ENCODE measurements at places on chromosomes 16 and 17. TPM values are rescaled to one million over a fixed set of nuclear protein-coding genes. Genes with fewer than 3 reads are reported as not detected.

The CFAP97D1 gene
- not detected for total RNA-seq

The RHBDL1 gene
- 0.98 TPM for total RNA-seq

The NPB gene
- 0.32 TPM for total RNA-seq

The CPNE7 gene
- 3.8 TPM for total RNA-seq

The RUNDC3A gene
- 0.64 TPM for total RNA-seq

The SPATA22 gene
- total RNA-seq: 0.20 TPM

The ZPBP2 gene
- 0.22 TPM for total RNA-seq

The NTN3 gene
- total RNA-seq: not detected

The CES1 gene
- total RNA-seq: not detected

The TBC1D3H gene
- total RNA-seq: not detected

The MXRA7 gene
- 4.4 TPM for total RNA-seq

The DUSP3 gene
- total RNA-seq: 5.2 TPM

The SMIM5 gene
- total RNA-seq: 0.54 TPM

The RAC3 gene
- total RNA-seq: 5.0 TPM

The TCAP gene
- total RNA-seq: 1.7 TPM

The SLX4 gene
- total RNA-seq: 13.0 TPM

The C17orf50 gene
- not detected for total RNA-seq

The SCNN1B gene
- total RNA-seq: not detected

The HNF1B gene
- total RNA-seq: 1.8 TPM

The HOXB9 gene
- total RNA-seq: 0.15 TPM

The TMEM204 gene
- 49.9 TPM for total RNA-seq

The CA4 gene
- not detected for total RNA-seq

The TNFAIP1 gene
- 26.9 TPM for total RNA-seq

The SLC13A5 gene
- not detected for total RNA-seq

The PRSS27 gene
- 0.88 TPM for total RNA-seq

The NAA38 gene
- 59.9 TPM for total RNA-seq

The CTRL gene
- 9.5 TPM for total RNA-seq

The ZFPM1 gene
- total RNA-seq: 11.6 TPM

All from T-helper 1 cell treated with Interleukin-12 subunit alpha and Interleukin-12 subunit beta and Interleukin-4 antibody, amounts not matched to agents 30 ng/mL and 1 ng/mL, for 36 hours (primary cell).